HCT116 (cell line): ENCODE measurements at places on chromosomes 12 and 14. TPM values are rescaled to one million over a fixed set of nuclear protein-coding genes. Genes with fewer than 3 reads are reported as not detected.

DHRS2 gene
- total RNA-seq, result 10.0 TPM

GRCh38 chr14:72196237-72197015, 264.2 kb downstream of the RGS6 start:
- DNase-seq, result no peak

MOK gene
- total RNA-seq, result 9.4 TPM

DNA sequence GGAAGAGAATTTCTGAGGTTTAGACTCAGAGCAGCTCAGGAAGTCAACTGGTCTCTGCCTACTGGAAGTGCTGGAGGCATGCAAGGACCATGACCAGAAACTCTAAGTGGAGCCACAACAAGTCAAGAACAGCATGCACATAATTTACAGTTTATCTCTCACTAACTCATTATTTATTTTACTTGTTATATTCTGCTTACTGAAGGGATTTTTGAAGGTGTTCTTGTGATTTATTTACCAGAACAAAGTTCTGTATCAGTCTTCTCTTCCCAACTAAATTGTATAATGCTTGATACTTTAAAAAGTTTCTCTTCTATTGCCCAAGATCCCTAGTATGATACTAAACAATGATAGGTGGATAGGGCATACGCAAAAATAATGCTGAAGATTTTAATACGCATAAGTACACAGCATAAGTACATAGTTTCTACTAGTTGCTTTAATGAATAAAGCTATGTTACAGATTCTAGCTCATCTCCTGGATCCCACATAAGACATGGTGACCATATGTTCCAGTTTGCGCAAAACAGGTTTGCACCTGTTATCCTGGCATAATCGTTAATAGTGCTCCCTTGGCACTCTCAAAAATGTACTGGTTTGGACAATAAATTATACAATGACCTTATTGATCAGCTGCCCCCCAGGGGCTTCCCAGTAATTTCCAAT, 11.6 kb upstream of the SPTB start:
- no peak for DNase-seq

KCNMB4 gene
- 5.0 TPM for total RNA-seq

LHX5 gene
- 2.4 TPM for total RNA-seq

GRCh38 chr12:94260717-94261116, 112.3 kb downstream of the PLXNC1 start:
- no peak for DNase-seq

- DNase-seq, result no peak
Observed at GRCh38 chr12:50003595-50003994, 21.7 kb downstream of the RACGAP1 start.

DNA sequence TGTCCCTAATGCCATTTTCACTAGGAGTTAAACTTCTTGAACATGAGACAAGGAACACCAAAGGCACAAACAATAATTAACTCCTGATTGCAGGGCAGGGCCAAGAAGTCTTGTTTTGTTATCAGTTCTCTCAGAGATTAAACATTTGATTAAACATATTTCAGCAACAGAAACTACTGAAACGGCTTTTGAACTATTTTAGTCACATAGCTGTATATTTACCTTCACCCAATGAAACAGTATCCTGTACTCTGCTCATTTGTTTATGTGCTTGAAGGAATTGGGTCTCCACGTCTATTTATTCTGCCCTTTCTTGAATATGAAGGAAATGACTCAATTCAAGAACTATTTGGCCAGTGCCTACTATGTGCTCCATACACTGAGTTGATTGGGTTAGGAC, 51.3 kb upstream of the PTCSC3 start:
- no peak for DNase-seq

TMTC1 gene
- total RNA-seq, result 2.0 TPM

GRCh38 chr14:100292301-100292775, 13.9 kb downstream of the SLC25A29 start:
- no peak for DNase-seq

DNA sequence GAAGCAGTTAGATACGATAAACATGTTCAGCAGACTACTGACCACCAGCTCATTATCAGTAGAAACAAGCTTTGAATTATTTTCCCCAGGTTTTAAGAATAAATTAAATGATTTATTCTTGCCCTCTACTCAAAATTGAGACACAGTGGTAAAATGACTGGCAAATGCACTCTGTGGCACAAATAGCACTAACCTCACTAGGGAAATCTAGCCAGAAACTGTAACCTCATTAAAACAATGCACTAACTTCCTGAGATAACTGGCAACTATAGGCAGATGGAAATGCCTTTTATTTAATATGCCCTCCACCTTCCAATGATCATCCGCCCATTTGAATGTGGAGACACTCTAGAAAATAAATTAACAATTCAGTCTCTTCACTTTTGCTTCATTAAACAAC, 33.2 kb downstream of the CPNE8 start:
- DNase-seq, result no peak

DNA sequence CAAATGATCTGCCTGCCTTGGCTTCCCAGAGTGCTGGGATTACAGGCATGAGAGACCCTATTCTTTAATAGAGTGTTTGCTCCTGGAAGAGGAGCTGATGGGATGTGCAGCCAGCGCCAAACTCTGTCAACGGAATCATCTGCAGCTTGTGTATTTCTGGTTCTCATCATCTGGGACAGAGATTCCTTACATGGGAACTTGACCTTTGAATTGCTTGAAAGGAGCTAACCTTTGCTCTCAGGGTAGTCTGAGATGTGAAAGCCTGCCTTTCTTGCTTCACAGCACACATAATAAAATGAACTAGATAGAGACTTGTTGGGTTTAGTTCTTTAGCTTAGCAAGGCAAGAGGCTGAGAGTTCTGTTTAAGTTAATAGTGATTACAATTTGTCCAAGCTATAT, 120.0 kb downstream of the OTOGL start:
- no peak for DNase-seq

HHIPL1 gene
- total RNA-seq, result not detected

DNA sequence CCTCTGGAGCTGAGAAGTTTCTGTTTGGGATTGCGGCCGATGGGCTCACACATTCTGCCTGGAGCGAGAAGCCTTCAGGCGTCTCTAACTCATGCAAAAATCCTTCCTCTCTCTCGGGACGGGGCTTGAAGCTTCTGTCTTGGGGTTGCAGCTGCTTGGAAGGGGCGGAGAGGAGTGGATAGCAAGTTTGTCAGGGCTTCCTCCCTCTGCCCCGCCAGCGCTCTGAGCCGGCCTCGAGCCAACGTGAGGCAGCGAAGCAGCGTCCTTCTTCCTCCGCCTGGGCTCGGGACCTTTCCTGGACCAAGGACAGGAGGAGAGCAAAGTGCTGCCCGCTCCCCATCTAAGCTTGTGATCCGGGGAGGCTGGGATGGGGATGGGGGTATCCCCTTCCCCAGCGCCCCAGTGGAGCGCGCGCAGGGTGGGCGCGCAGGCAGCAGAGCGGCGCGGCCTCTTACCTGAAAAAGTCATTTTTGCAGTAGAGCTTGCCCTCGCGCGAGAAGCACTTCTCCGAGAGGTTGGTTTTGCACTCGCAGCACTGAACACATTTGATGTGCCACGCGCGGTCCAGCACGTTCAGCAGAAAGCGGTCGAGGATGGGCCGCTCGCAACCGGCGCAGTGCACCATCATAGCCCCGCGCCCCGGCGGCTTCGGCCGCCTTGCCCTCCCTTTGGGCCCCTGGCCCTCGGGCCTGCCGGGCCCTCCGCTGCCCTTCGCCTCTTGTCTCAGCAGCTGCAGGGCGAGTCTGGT, 626 bp downstream of the LHX5 start:
- DNase-seq, result no peak

- DNase-seq, result peak; percentile 91
Observed at GRCh38 chr12:12356896-12357718, at the start of gene BORCS5. BORCS5 (plus strand) TSS chr12:12357078; CDS start chr12:12357452, 374 bp downstream.
